ENCODE measurements at places on chromosomes 12 and 14. TPM values are rescaled to one million over a fixed set of nuclear protein-coding genes. Genes with fewer than 3 reads are reported as not detected.
A peak's percentile ranks its signal among the peaks of the same experiment; 100 is the strongest.

DNA sequence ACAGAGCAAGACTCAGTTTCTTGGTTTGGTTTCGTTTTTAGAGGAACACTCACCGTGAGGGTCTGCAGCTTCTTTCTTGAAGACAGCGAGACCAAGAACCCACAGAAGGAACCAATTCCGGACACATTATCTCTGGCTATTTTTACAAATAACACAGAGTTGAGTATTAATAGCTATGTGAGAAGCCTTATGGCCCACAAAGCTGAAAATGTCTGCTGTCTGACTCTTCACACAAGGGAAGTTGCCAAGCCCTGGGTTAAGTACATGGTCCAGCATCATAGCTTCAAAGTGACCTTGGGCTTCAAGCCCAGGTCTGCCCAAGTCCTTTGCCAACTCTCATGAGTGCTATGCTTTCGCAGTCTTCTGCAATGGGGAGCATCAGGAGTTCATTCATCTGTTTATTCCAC is 2.6 kb upstream of the LGMN start:
- H3K4me1 ChIP-seq, result no peaks in the 10 kb centered on the region
- no peak for DNase-seq
- peaks cover 8% of the 10 kb centered on the region for H3K36me3 ChIP-seq
- no peak overlapping the region for H3K4me3 ChIP-seq

- DNase-seq, result no peak
- no peaks in the 10 kb centered on the region for H3K36me3 ChIP-seq
- H3K27ac ChIP-seq, result no peak overlapping the region
- H3K27me3 ChIP-seq, result no peaks in the 10 kb centered on the region
- no peaks in the 10 kb centered on the region for H3K4me1 ChIP-seq
- no peak overlapping the region for H3K4me3 ChIP-seq
Measured at GRCh38 chr12:38998887-38999482, 93.6 kb upstream of the CPNE8 start.

DNA sequence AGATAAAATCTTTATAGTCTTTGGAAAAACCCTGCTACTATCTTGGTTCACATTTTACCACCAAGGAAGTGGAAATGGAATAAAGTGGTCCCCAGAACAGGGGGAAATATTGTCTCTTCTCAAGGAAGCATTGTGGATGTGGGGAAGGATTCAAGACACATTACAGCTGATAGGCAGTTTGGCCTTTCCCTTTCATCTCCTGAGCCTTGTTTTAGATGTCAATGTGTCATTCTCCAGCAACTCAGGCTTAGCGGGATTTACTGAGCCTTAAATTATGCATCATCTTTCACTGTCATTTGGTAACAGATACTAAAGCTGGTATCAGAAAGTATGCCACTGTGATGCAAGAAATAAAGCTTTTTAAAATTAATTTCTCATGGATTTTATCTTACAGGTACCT is 136.2 kb downstream of the STXBP6 start:
- H3K27me3 ChIP-seq, result no peaks in the 10 kb centered on the region
- DNase-seq, result no peak

- no peaks in the 10 kb centered on the region for H3K4me1 ChIP-seq
- no peak for DNase-seq
- no peak overlapping the region for H3K4me3 ChIP-seq
- H3K27me3 ChIP-seq, result no peaks in the 10 kb centered on the region
Measured at GRCh38 chr12:75868501-75868900, 163.1 kb downstream of the PHLDA1 start.

DNA sequence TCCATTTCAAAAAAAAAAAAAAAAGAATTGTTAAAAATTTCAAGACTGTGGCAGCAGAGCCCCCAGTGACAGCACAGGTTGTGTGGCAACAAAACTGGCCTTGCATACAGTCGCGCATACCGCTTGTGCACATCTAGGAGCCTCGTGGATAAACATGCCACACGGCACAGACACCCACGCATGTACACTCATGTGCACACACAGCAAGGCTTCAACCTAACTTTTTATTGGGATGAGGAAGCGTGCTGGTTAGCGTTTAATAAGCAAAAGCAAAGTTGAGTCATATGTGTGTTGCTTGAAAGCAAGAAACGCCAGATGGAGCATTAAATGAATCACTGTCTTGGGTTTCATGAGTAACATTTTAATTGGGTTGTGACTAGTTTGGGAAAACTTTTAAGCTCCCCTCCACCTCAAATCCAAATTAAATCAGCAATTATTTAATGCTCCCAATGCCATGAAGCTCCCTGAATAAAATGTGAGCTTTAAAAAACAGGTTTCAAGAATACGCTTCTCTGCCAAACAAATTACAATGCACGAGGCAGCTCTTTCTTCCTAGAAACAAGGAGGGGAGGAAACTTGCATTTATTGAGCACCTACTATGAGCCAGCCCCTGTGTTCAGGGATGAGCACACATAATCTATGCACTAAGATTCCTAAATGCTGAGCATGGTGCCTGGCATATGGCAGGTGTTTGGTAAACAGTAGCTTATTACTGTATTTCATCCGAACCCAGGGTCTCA is 35.7 kb upstream of the EML1 start:
- H3K36me3 ChIP-seq, result no peaks in the 10 kb centered on the region
- DNase-seq, result no peak
- H3K27me3 ChIP-seq, result no peaks in the 10 kb centered on the region
- H3K4me1 ChIP-seq, result peaks cover 7% of the 10 kb centered on the region
- no peak overlapping the region for H3K4me3 ChIP-seq
- no peak overlapping the region for H3K27ac ChIP-seq

GRCh38 chr14:105927096-105928060 is 401.0 kb downstream of the TMEM121 start:
- H3K36me3 ChIP-seq, result peaks cover 10% of the 10 kb centered on the region
- H3K4me3 ChIP-seq, result no peak overlapping the region
- no peaks in the 10 kb centered on the region for H3K4me1 ChIP-seq
- no peak overlapping the region for H3K27ac ChIP-seq

DNA sequence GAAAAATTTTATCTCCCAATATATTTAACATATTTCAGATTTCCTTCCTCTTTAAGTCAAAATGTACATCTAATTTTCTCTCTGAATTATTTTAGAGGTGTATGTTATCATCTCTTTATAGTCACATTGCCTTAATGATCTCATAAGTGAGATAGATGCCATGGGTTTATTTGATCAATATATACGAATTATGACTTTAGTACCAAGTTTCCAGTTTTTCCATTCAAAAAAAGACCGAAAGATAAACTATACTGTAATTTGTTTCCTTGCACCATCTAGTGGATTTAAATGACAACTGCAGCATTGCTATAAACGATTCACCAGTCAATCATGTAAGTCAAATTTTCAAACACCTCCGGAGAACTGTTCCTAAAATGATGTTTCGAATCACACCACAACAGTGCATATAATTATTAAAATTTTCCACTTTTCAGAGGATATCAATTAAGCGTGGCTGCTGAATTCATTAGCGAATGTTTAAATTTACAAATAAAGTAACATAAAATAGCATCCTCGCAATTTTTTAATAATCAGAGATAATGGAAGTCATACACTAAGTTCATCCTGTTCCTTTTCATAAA is 419 bp upstream of the ATXN7L3B start:
- peak overlapping the region; percentile 97 for H3K4me3 ChIP-seq
- no peak for DNase-seq
- H3K27me3 ChIP-seq, result no peaks in the 10 kb centered on the region
- H3K27ac ChIP-seq, result no peak overlapping the region
- H3K36me3 ChIP-seq, result peaks cover 15% of the 10 kb centered on the region
- peaks cover 16% of the 10 kb centered on the region for H3K4me1 ChIP-seq

DNA sequence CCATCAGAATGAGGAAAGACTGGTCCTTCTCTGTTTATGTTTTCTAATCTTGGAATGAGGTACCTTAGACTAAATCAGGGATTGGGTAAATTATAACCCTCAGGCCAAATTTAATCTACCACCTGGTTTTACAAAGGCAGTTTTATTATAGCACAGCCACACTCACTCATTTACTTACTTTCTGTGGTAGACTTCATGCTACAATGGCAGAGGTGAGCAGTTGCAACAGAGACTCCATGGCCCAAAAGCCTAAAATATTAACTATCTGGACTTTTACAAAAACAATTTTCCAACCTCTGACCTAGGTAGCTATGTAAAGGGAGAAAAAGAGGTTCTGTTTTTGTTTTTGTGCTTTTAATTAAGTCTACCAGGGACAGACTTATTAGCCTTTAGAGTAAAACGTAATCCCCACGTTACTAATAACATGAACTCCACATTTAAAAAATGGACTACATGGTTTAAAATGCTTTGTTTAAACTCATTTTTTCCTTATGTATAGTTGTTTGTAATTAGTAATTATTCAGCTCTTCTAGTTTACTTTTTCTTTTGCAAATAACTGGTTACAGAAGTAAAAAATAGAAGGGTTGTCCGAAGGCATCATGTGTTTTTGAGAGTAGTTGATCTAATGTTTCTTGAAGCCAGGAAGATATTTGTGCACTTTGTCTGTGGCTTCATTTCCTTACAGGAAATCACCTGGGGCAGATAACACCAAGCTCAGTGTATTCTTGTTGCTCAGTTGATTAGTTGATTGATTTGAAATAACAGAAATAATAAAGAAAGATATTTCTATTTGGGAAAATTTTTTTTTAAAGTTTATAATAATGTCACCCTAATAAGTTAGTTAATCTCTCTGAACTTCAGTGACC is 57.6 kb upstream of the ATP2B1 start:
- no peaks in the 10 kb centered on the region for H3K27me3 ChIP-seq
- H3K4me1 ChIP-seq, result no peaks in the 10 kb centered on the region
- H3K27ac ChIP-seq, result no peak overlapping the region
- H3K4me3 ChIP-seq, result no peak overlapping the region

DNA sequence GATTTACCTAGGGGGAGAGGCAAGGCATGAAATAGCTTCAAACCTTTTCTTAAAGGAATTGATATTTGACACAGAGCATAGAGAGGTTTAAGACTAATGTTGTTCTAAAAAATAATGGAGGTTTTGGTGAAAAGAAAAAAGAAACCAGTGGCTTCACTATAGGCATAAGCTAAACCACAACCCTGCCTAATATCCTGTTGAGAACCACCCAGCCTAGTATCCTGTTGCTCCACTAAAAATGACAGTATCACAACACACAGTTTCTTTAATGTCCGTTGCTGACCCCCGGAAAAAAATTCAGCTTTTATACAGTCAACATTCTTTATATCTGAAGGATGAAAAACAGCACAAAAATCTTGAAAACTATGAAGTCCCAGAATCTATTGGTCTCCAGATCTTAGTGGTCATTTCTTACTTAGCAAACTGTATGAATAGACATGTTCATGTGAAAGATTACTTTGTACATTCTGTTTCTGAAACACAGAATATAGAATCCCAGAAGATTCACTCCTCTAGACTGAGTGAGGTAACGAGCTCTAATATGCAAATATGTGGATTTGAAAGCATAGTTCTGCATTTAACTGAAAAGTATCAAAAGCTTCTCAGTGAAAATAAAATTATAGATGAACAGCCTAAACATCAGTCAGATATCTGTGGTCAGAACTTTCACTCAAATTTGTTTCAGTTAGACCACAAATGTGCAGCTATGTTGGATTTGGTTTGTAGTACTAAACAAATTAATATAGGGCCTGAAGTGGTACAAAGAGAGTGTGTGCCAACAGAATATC is 40.5 kb downstream of the GALC start:
- DNase-seq, result no peak
- H3K4me1 ChIP-seq, result no peaks in the 10 kb centered on the region
- no peaks in the 10 kb centered on the region for H3K36me3 ChIP-seq
- H3K27me3 ChIP-seq, result no peaks in the 10 kb centered on the region

- H3K27me3 ChIP-seq, result no peaks in the 10 kb centered on the region
- no peak overlapping the region for H3K4me3 ChIP-seq
- H3K36me3 ChIP-seq, result no peaks in the 10 kb centered on the region
- no peak overlapping the region for H3K27ac ChIP-seq
- DNase-seq, result no peak
- H3K4me1 ChIP-seq, result no peaks in the 10 kb centered on the region
Measured at GRCh38 chr12:113347892-113348291, 10.5 kb upstream of the PLBD2 start.

LPAR5 gene
- 0.22 TPM for total RNA-seq

CCDC38 gene
- total RNA-seq, result not detected

RIMKLB gene
- 80.2 TPM for total RNA-seq

DNA sequence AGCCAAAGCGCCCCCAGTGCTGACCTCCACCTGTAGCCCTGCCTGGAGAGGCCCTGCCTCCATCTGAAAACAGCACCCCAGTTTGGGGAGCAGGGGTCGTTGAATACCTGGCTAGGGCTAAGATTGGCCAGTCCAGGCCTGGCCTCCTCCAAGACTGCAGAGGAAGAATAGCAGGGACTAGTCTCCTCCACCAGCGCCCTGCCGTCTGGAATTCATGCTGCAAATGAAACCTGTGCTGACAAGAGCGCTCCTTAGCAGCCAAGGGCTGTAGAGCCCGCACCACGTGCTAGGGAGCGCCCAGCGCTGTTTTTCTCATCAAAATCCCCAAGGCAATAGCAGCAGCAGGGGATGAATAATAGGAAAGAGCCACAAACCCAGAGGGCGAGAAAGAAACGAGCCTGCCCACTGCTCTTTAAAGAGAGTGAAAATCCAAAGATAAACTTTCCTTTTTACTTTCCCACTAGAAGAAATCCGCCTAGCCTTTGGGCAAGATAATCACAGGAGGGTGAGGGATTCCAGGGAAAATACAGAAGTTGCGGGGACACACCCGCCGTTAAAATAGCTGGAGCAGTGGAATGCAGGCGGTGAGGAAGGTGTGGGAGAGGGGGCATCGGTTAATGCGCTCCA is 3.3 kb downstream of the COL2A1 start:
- peak overlapping the region; percentile 54 for H3K4me3 ChIP-seq
- no peaks in the 10 kb centered on the region for H3K36me3 ChIP-seq
- H3K27me3 ChIP-seq, result peaks cover 69% of the 10 kb centered on the region
- DNase-seq, result peak; percentile 82

DNA sequence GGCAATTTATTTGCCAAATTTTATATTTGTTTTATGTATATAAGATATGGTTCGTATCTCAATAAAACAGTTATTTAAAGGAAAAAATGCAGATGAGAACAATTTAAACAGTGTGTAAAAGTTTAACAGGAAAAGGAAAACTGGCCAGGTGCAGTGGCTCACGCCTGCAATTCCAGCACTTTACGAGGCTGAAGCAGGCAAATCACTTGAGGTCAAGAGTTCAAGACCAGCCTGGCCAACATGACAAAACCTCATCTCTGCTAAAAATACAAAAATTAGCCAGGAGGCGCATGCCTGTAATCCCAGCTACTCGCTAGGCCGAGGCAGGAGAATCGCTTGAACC is 22.3 kb downstream of the G2E3 start:
- DNase-seq, result no peak
- no peak overlapping the region for H3K4me3 ChIP-seq
- no peaks in the 10 kb centered on the region for H3K27me3 ChIP-seq
- no peaks in the 10 kb centered on the region for H3K4me1 ChIP-seq

FGF23 gene
- 0.24 TPM for total RNA-seq

DNA sequence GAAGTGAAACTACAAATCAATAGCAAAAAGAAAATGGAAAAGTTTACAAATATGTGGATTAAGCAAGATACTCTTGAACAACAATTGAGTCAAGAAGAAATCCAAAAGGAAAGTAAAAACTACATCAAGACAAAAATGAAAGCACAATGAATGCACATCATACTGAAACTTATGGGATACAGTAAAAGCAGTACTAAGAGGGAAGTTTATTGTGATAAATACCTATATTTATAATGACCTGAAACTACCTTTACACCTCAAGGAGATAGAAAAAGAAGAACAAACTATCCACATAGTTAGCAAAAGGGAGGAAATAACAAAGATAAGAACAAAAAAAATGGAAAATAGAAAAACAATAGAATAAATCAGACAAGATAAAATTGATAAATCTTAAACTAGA is 375.0 kb downstream of the TRHDE start:
- H3K27me3 ChIP-seq, result no peaks in the 10 kb centered on the region
- no peak overlapping the region for H3K27ac ChIP-seq
- no peaks in the 10 kb centered on the region for H3K4me1 ChIP-seq

Measured in H9 (cell line).